Fibroblast of skin of back (primary cell): ENCODE measurements at places on chromosomes 12 and 14.

DNA sequence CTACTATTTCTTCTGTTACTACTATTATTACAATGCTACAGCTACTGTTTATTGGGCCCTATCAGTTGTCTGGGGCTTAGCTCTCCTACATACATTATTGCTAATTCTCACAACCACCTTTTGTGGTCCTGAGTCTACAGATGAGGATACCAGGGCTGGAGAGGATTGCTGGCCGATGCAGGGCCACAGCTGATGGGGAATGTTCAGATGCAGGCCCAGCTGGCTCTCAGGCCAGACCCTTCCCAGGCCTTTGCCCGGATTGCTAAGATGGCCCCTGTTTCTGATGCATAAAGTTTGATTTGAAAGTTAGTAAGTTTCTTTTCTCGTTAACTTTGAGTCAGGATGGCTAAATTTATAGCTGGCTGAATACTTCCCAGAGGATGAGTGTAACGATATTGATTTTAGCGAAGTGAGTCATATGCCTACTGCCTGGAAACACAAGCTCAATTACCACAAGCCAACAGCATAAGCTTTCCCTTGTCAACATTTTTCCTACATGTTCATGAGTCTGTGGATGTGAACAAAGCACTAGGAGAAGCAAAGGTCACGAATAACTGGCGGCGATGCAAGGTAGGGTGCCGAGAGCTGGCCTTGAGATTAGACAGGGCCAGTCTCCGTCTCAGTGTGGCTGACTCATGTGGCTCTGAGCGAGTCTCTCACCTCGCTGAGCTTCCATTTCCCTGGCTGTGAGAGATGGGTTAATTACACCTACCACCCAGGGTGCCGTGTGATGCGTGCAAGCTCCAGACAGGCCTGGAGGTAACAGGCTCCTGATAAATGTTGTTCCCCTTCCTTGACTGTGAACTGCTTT, 111.0 kb downstream of the BEGAIN start:
- DNase-seq: peak; percentile 95

GRCh38 chr12:103742349-103742932, 98.6 kb downstream of the NT5DC3 start:
- no peak for DNase-seq

- DNase-seq: no peak
Measured at GRCh38 chr14:93533842-93534241, 103.1 kb downstream of the UNC79 start.

GRCh38 chr14:102469261-102469660, 40.3 kb downstream of the ANKRD9 start:
- no peak for DNase-seq

- DNase-seq: no peak
Measured at GRCh38 chr12:64102339-64102738, 119.8 kb downstream of the KICS2 start.

DNA sequence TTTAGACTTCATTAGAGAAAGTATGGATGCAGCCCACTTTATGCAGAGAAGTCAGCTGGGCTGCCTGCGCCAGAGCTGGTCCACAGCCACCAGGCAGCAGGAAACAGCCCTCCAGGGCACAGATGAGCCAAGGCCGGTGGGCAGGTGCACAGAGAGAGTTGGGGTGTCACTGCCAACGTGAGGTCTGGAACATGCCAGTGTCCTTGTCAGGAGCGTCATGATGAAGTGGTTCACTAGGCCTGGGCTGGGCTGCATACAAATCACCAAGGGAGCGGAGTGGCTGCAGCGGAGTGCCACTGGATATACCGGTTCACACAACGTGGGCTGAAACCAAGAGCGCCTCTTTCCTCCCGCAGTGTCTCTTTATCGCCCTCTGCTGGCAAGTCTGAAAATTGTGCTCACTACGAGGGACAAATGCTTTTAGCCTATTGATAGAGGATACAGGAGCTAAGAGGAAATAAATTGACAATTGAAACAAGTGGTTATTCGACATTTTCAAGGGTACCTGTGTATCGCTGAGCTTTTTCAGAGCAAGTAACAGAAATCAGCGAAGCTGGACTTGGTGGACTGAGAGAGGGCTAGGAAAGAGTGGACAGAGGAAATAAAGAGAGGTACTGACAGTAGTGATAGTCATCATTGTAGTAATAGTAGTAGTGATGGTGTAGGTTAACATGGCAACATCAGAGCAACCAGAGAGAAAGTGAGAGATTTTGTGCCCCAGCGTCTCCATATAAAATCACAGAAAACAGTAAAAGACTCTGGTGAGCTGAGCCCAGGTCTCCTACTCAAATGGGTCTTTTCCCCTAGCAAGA, 52.0 kb upstream of the ITPR2 start:
- DNase-seq: peak; percentile 75

- DNase-seq: no peak
Measured at GRCh38 chr12:107429006-107429705, 256.4 kb upstream of the PWP1 start.

DNA sequence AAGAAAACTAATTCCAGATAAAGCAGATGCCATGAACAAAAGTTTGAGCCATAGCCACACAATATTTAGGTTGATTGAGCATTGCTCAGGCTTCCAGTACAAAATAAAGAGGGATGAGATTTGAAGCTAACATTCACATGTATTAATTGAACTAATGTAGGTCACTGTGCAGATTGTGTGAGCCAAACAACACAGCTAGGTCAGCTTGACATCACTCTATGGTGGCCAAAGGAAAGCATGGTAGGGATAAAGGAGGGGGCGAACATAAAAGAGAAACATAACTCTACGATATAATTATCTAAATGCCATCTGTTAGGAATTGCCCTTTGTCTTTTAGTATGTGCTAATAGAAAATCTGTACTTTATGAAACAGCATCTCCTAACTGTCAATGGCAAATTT, 477.7 kb upstream of the SYT1 start:
- no peak for DNase-seq

- peak; percentile 66 for DNase-seq
Measured at GRCh38 chr14:50666772-50667683, 1.1 kb downstream of the SAV1 start.

DNA sequence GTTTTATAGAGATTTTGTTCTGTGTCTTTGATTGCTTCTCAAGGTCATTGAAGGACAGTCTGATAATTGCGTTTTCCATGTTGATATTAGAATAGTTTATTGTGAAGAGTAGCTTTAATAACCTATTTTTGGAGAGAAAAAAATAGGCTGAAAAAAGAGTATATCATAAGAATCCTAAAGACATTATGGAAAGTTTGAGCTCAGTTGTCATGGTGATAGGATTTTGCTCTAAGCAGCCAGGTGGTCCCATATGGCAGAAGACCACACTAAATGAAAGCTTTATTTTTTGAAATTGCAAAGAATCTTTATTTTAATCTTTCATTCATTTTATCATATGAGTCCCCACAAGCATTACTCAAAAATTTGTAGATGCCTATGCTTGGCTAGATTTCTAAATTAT, 358.9 kb upstream of the NAV3 start:
- no peak for DNase-seq

DNA sequence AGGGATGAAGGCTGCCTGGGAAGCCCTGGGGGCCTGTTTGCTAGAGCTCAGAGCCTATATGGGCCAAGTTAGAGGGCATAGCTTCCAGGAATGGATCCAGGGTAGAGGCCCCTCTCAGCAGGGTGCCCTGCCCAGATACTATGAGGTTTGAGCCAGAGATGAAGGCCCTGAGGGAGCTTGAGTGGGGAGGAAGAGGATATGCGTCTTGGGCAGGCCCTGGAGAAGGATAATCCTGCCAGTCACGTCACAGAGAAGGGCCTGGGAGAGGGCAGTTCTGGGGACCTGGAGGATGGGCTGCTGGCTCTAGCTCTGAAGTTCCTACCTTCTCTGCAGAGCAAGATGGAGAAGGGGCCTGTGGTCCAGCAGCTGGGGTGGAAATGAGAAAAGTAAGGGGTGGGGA, 5.9 kb upstream of the CACNB3 start:
- no peak for DNase-seq

DNA sequence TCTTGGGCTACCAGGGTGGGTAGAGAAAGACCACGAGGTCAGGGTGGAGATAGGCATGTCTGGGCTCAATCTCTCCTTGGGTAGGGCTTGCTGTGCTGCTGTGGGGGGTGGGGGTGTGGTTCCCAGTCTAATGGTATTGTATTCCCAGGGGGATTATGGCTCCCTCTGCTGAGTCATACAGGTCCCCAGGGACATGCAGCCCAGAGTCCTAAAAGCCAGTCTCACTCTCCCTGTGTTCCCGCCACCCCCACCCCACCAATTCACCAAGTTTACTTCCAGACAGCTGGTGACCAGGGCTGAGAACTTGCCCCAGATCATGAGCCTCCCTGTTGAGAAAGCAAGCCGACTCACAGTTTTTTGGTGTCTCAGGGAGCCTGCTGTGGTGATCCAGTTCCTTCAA, 367.6 kb downstream of the C12orf75 start:
- DNase-seq: peak; percentile 67

GRCh38 chr12:109445191-109445609, 31.9 kb downstream of the KCTD10 start:
- peak; percentile 30 for DNase-seq

- no peak for DNase-seq
Measured at GRCh38 chr12:54375259-54375579, 9.3 kb downstream of the ZNF385A start.

DNA sequence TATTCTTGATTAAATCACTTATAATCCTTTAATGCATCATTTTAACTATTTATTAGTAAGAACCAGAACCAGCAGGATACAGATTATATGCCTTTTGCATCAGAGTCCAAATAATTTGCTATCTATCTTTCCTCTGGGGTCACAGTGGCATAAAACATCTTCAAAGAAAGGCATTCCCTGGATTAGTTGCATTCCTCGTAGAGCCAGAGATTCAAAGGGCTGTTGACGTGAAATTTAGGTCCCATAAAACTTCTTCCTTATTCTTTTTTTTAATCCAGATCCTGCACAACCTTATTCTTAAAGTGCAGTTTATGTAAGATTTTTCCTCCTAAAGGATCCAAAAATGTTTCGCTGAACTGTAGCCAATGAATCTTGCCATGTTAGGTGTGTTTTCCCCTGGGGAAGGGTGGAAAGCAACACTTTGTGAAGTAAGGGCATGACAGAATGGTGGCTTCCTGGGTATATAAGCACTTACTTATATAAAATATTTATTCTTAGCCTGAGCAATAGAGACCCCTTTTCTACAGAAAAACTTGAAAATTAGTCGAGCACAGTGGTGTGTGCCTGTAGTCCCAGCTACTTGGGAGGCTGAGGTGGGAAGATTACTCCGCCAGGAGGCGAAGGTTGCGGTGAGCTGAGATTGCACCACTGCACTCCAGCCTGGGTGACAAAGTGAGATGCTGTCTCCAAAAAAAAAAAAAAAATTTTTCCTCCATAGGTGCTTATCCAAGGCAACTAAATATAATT, 208.7 kb downstream of the PCNX1 start:
- DNase-seq: no peak

DNA sequence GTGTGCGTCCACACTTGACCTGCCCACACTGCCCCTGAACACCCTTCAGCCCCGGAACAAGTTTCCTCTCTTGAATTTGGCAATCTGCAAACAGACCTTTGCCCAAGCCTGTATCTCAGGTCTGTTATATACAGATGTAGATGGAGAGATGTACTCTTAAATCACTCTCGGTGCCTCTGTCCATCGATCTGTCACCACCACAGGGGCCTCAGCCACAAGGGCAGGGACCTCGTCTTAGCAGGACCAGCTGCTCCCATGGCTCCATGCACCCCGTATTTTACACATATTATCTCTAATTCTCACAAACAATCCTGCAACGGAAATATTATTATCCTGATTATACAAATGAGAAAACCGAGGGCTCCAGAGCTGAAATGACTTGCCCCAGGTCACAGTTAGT, 313.4 kb downstream of the BCL11B start:
- DNase-seq: no peak

DNA sequence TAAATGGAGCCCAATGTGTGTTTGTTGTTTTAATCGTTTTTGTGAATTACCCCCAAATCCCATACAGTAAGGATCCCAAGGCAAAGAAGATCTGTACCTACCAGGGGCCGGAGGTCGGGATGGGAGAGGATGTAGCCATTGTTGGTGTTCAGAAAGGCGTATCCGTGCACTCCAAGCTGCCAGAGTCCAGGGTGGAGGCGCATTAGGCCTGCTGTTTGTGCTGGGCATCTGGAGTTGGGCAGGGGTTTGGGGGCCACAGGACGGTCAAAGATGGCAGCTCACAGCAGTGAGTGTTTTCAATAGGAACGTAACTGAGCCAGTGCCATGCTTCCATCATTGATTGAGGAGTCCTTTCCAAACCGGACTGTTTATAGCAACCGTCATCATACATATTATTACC, 40.2 kb downstream of the CACNA2D4 start:
- no peak for DNase-seq

DNA sequence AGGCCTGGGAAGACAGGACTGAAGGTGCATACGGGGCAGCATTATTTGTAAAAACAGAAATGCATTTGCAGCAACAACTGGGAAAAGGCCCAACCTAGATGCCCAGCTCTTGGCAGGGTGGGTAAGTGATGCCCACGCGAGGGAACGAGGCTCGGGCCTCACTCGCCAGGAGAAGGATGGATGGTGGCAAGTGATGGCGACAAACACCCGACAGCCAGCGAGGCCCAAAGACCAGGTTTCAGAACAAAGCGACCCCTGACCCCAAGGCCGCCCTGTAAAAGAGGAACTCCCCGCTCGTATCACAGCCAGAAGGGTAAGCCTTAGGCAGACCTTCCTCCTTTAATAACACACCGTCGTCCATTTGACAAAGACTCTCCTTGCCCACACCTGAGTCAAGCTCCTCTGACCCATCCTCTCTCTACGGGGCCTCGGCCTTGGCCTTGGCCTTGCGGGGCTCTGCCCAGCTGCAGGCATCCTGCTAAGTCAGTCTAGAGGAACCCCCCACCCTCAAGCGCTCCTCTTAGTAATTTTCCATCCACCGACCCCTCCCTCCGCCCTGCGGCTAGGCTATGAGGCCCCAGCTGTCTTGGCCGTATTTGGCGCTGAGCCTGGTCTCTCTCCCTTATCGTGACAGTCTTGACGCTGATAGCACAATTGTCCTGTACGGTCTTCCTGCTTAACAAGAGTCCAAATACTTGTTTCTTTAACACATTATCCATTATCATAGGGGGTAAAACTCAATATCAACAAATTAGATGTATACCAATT, 80.2 kb downstream of the NCOR2 start:
- DNase-seq: no peak

GRCh38 chr12:96434107-96434506, 33.9 kb upstream of the CDK17 start:
- DNase-seq: peak; percentile 78

GRCh38 chr12:2457215-2457932, 337.4 kb upstream of the FKBP4 start:
- no peak for DNase-seq

- no peak for DNase-seq
Measured at GRCh38 chr14:61329478-61330051, 8.2 kb downstream of the PRKCH start.

- DNase-seq: no peak
Measured at GRCh38 chr14:67391268-67391667, 20.7 kb downstream of the PLEK2 start.

DNA sequence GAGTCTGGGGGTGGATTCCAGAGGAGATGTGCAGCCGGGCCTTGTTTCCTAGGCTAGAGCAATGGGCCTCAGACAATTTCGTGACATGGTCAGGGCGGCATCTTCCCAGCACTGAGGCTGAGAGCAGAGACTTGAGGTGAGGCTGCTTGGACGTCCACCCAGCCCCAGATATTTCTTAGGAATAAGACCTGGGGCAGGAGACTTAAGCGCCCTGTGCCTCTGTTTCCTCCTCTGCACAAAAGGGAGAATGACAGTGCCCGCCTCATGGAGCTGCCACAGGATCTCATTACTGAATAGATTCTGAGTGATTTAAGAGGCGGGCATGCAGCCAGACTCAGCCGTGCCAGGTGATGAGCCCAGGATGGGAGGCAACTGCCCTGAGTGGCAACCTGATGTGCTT, 297.9 kb upstream of the SFSWAP start:
- no peak for DNase-seq
